NCI-H774 (cell line): ENCODE measurements at places on chromosomes 6 and 20.
A peak's percentile ranks its signal among the peaks of the same experiment; 100 is the strongest.

GRCh38 chr6:152948150-152948768, 34.6 kb downstream of the FBXO5 start:
- peak; percentile 20 for DNase-seq

DNA sequence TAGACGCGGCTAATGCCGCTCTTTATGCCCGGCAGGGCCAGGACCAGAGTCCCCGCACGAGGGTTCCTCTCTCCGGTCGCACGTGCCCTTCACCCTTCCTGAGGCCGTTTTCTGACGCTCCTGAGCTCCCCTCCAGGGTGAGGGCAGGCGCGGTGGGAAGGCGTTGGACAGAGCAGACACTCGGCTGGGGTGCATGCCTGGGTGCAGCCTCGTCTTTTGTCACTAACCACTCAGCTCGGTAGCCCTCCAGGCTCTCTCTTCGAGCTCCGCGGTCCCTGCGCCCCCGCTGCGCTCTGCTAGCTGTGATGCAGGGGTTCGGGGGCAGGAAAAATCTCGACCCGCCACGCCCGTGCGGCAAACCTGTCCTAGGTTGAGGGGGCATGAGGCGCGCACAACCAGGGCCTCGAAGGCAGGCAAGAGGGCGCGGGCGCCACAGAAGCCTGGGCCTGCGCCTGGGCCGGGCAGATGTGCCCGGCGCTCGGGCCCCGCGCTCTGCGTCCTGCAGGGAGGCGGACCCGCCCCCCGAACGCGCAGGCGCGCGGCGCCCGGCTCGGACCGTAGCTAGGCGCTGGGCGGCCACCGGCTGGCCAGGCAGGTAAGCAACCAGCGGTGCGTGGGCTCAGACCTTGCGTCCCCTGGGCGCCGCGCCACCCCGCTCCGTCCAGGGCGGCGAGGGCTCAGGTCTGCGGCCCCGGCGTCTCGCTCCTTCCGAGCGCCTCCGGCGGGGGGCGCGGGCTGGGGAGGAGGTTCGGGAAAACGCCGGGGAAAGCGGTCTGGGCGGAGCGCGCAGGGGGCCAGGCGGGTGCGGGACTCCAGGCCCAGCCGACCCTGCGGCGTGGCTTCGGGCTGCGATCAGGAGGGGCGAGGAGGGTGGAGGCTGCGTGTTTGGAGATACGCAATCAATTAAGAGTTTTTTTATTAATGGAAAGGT, at the start of gene L3MBTL1:
L3MBTL1 (plus strand) TSS at position 548 of the 931 bp plus-strand sequence. CDS start 5,807 bp downstream, outside the sequence.
- DNase-seq = peak; percentile 58

- no peak for DNase-seq
Observed at GRCh38 chr20:34269996-34270627, 28.9 kb downstream of the ASIP start.

DNA sequence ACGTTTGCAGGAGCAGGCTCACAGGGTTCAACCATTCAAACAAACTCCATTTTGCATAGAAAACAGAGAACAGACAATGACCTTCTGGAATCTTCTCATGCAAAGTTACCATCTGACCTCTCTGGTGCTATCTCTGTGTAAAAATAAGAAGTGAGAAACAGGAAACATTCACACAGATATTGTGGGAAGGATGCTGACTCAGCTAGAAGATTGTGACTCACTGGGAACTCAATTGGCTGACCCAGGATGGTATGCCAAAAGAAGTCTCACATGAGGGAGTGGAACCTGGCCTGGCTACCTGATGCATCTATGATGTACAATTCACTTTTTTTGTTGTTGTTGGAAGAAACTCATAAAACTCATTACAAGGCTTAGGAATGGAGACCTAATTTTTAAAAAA, 61.1 kb upstream of the TBX18 start:
- no peak for DNase-seq

DNA sequence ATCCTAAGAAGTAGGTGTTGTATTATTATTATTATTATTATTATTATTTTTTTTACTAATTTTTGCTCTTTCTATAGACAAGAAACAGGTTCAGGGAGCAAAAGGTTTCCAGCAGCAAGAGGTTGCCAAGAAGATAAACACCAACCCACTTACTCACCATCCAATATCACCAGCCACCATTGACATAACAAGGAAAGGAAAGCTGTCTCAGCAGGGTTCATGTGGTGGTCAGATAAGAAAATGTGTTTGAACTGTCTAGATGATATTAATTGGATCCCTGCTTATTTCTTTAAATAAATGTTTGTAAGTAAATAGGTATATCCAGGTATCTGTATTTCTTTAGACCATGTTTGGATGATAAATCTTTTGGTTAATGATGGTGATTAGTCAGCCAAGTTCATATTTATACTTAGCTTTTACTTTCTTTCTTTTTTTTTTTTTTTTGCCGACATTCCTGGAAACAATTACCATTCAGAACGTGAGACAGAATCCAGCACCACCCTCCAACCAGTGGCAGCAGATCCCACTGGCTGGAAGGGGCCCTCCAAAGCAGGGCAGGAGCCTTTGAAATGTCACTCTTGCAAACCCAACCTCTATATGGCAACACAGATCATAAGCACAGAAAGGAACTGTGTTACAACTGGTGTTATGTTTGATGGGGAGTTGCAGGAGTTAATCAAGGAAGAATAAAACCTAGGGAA, 139.2 kb upstream of the ECI2 start:
- DNase-seq = no peak

GRCh38 chr6:14709066-14709670, 536.7 kb upstream of the JARID2 start:
- no peak for DNase-seq

GRCh38 chr6:13220266-13220665, 108.1 kb downstream of the TBC1D7 start:
- no peak for DNase-seq

DNA sequence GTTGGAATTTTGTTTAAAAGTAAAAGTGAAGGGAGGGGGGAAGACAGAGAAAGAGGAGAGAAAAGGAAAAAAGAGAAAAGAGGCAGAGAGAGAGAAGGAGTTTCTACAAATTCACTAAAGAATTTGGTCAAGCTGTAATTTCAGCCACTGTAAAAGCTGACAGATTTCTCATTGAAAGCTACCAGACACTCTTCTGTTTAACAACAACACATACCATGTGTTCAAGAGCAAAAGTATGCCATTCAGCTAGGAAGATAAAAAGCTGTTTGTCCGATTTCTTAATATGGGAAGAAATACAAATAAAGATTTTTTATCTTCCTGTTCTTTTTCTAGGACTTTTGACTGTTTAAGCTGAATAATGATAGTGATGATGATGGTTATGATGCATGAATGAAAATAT, 204.8 kb upstream of the RSPO3 start:
- DNase-seq = no peak

GRCh38 chr6:93735099-93735498, 315.7 kb upstream of the EPHA7 start:
- DNase-seq = peak; percentile 75

DNA sequence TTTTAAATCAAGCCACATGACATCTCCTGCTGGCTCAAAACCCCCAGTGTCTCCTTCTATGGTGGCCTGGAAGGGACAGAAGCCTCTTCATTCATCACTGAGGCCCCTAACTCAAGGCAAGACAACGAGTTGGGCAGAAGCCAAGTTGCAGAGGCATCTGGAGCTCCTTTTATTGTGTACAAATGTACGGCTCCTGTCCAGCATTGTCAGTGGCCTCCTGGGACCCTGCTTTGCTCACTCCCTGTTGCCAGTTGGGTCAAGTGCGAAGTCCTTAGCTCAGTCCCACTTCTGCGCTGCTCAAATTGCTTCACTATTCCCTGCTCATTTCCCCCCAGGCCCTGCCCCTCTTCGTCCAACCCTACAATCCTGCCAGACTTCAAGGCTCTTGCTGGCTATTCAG, 181.2 kb upstream of the PMEPA1 start:
- DNase-seq = no peak

- no peak for DNase-seq
Observed at GRCh38 chr6:160431791-160432404, 83.7 kb downstream of the SLC22A3 start.

GRCh38 chr6:42333612-42334011, 116.0 kb upstream of the MRPS10 start:
- DNase-seq = no peak

GRCh38 chr20:6122111-6122872, 538 bp downstream of the FERMT1 start:
- DNase-seq = no peak
